ENCODE measurements at places on chromosomes 16 and 17. TPM values are rescaled to one million over a fixed set of nuclear protein-coding genes. Genes with fewer than 3 reads are reported as not detected.

TBC1D3I gene
- total RNA-seq = 0.27 TPM

PKMYT1 gene
- total RNA-seq = 84.3 TPM

IGFALS gene
- 0.06 TPM for total RNA-seq

PGS1 gene
- total RNA-seq = 25.0 TPM

TBC1D26 gene
- not detected for total RNA-seq

PRAC1 gene
- not detected for total RNA-seq

RBFOX1 gene
- not detected for total RNA-seq

HAGH gene
- 66.5 TPM for total RNA-seq

PPP1R1B gene
- total RNA-seq = 0.12 TPM

IRF8 gene
- 0.19 TPM for total RNA-seq

SLC6A2 gene
- not detected for total RNA-seq

ABCC12 gene
- 0.05 TPM for total RNA-seq

POLG2 gene
- total RNA-seq = 17.2 TPM

PPL gene
- 3.4 TPM for total RNA-seq

MC1R gene
- 7.0 TPM for total RNA-seq

MYO18A gene
- total RNA-seq = 26.3 TPM

RTN4RL1 gene
- 9.3 TPM for total RNA-seq

WFIKKN1 gene
- 0.23 TPM for total RNA-seq

KRTAP4-4 gene
- total RNA-seq = not detected

GFAP gene
- 0.85 TPM for total RNA-seq

CCL5 gene
- 1.2 TPM for total RNA-seq

CDRT15L2 gene
- total RNA-seq = not detected

RRAD gene
- total RNA-seq = 39.4 TPM

MYOCD gene
- total RNA-seq = 0.97 TPM

SPN gene
- not detected for total RNA-seq

CMTM1 gene
- 0.49 TPM for total RNA-seq

MYO1D gene
- 2.9 TPM for total RNA-seq

OTOA gene
- not detected for total RNA-seq

SOX15 gene
- total RNA-seq = 0.34 TPM

SALL1 gene
- total RNA-seq = 0.35 TPM

CHRNB1 gene
- total RNA-seq = 9.2 TPM

MPP2 gene
- 1.8 TPM for total RNA-seq

AGRP gene
- not detected for total RNA-seq

NTN1 gene
- 0.37 TPM for total RNA-seq

KCNJ18 gene
- not detected for total RNA-seq

MT1E gene
- not detected for total RNA-seq

CCL18 gene
- not detected for total RNA-seq

HIC1 gene
- 1.6 TPM for total RNA-seq

CACNG5 gene
- not detected for total RNA-seq

GP1BA gene
- total RNA-seq = not detected

LPCAT2 gene
- 5.9 TPM for total RNA-seq

CLEC18C gene
- not detected for total RNA-seq

EFNB3 gene
- 1.2 TPM for total RNA-seq

TRPV2 gene
- total RNA-seq = 0.39 TPM

HSD11B2 gene
- total RNA-seq = 2.4 TPM

MYL4 gene
- total RNA-seq = not detected

ELAC2 gene
- 105 TPM for total RNA-seq

SARM1 gene
- 6.4 TPM for total RNA-seq

TMIGD1 gene
- not detected for total RNA-seq

NT5M gene
- total RNA-seq = 7.4 TPM

KRTAP2-2 gene
- total RNA-seq = not detected

ITGAD gene
- 0.16 TPM for total RNA-seq

KRTAP1-1 gene
- total RNA-seq = not detected

SLFN13 gene
- total RNA-seq = 3.3 TPM

PYY gene
- total RNA-seq = not detected

ADAD2 gene
- total RNA-seq = not detected
